ENCODE measurements at places on chromosomes 3 and 15.
A peak's percentile ranks its signal among the peaks of the same experiment; 100 is the strongest.

DNA sequence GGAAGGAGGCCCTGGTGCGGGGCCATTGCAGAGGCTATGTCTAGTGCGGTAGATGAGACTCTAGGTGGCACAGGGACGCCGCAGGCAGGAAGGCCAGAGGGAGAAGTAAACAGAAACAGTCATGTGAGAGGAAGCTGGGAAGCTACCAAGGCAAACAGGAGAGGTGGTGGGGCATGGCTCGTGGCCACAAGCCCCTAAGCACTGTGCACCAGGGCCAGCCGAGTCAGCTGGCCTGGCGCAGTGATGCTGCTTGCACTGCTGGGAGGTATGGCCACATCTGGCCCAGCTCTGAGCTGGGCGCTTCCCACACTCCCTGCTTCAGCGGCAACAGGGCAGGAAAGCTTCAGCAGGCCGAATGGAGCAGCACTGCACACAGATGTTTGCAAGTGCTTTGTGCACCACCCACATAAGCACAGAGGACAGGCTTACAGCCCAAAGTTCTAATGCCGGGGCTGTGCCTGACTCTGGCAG lies 76.6 kb downstream of the SRGAP3 start:
- no peak for DNase-seq
- peak overlapping the region; percentile 20 for H3K27ac ChIP-seq
- no peaks in the 10 kb centered on the region for H3K27me3 ChIP-seq
- H3K36me3 ChIP-seq = no peaks in the 10 kb centered on the region
- H3K4me1 ChIP-seq = peaks cover 8% of the 10 kb centered on the region
- H3K4me3 ChIP-seq = no peak overlapping the region

- no peak overlapping the region for H3K27ac ChIP-seq
- H3K4me1 ChIP-seq = peaks cover 17% of the 10 kb centered on the region
- no peaks in the 10 kb centered on the region for H3K36me3 ChIP-seq
- H3K27me3 ChIP-seq = no peaks in the 10 kb centered on the region
Observed at GRCh38 chr15:63603516-63603915, 6.3 kb downstream of the FBXL22 start.

- no peaks in the 10 kb centered on the region for H3K27me3 ChIP-seq
- no peaks in the 10 kb centered on the region for H3K4me1 ChIP-seq
Observed at GRCh38 chr3:176595307-176595706, 602.0 kb downstream of the TBL1XR1 start.

- no peaks in the 10 kb centered on the region for H3K27me3 ChIP-seq
- H3K36me3 ChIP-seq = no peaks in the 10 kb centered on the region
- peak; percentile 11 for DNase-seq
- H3K4me3 ChIP-seq = no peak overlapping the region
- peak overlapping the region; percentile 27 for H3K27ac ChIP-seq
- H3K4me1 ChIP-seq = peaks cover 8% of the 10 kb centered on the region
Observed at GRCh38 chr3:141556034-141556433, 69.2 kb downstream of the RASA2 start.

GRCh38 chr3:118729546-118729945 lies 305.1 kb downstream of the IGSF11 start:
- no peak overlapping the region for H3K27ac ChIP-seq
- H3K27me3 ChIP-seq = no peaks in the 10 kb centered on the region
- H3K4me1 ChIP-seq = no peaks in the 10 kb centered on the region
- no peak for DNase-seq
- no peaks in the 10 kb centered on the region for H3K36me3 ChIP-seq

DNA sequence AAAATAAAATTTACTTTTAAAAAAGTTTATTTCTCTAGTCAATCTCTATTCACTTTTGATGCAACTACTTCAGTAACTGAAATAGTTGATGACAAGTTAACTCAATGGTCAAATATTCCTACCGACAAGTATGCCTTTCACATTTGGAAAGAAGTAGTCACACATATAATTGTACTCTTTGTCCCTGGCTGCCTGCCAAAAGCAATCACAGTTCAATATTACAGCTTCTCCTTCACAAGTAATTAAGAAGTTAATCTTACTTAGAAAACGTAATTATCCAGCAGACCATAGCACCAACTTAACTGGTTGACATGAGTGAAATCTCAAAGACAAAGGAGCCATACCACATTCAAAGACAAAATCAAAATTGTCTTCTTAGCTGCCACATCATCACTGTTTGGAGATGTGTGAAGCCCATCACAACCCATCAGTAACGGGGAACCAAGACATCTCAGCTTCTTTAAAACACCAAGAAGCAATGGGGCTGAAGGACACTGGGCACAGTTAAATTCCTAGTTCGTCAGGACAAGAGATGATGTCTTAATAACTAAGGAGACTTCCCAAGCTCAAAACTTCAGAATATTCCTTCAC lies 86.1 kb downstream of the PLCH1 start:
- no peaks in the 10 kb centered on the region for H3K27me3 ChIP-seq
- no peak for DNase-seq
- H3K36me3 ChIP-seq = no peaks in the 10 kb centered on the region
- no peak overlapping the region for H3K4me3 ChIP-seq

DNA sequence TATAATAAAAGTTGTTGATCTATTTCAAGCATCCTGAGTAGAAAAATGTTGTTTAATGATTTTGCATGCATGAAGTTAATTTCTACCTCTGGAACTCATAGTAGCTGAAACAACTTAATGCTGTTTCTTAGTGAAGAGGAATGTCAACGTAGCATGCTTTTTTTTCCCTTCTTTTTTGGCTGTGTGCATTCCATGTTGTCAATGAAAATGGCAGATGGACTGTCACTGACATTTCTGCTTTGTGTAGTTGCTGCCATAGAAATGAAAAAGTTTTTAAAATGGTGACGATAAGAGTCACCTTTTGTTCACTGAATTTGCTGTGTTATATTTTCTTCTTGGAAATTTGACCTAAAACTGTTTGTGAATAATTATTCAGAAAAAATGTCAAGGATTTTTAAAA lies 116.3 kb downstream of the CHL1 start:
- DNase-seq = no peak
- H3K4me1 ChIP-seq = no peaks in the 10 kb centered on the region
- no peaks in the 10 kb centered on the region for H3K27me3 ChIP-seq
- no peak overlapping the region for H3K4me3 ChIP-seq

- H3K36me3 ChIP-seq = no peaks in the 10 kb centered on the region
- H3K27ac ChIP-seq = no peak overlapping the region
- no peaks in the 10 kb centered on the region for H3K4me1 ChIP-seq
- H3K27me3 ChIP-seq = no peaks in the 10 kb centered on the region
Observed at GRCh38 chr3:43388175-43388574, 101.8 kb downstream of the SNRK start.

DNA sequence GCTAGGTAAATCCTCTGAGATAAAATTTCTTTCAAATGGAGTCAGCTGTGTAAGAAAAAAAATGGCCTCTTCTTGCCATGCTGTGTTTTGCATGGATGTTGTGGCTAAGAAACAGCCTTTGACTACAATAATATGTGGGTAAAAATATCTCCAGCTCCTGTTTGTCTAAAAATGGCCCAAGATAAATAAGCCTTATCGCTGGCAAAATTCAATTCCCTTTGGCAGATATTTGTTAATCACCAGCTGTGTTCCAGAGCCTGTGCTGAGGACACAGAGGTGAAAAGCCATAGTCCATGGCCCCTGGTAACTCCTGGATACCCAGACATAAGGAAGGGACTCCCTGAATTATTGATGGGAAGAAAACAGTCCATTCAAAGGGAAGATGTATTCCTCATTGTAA lies 15.3 kb upstream of the RAMAC start:
- no peak overlapping the region for H3K27ac ChIP-seq
- no peaks in the 10 kb centered on the region for H3K27me3 ChIP-seq
- no peaks in the 10 kb centered on the region for H3K36me3 ChIP-seq
- no peaks in the 10 kb centered on the region for H3K4me1 ChIP-seq
- DNase-seq = no peak
- H3K4me3 ChIP-seq = no peak overlapping the region

Data from hepatocyte (in vitro differentiated cells).